Activated CD8-positive, alpha-beta memory T cell treated with anti-CD3 and anti-CD28 coated beads, Interleukin-2, amount 50 U/mL, for 48 hours (primary cell): ENCODE measurements at places on chromosomes 11 and 22.

DNA sequence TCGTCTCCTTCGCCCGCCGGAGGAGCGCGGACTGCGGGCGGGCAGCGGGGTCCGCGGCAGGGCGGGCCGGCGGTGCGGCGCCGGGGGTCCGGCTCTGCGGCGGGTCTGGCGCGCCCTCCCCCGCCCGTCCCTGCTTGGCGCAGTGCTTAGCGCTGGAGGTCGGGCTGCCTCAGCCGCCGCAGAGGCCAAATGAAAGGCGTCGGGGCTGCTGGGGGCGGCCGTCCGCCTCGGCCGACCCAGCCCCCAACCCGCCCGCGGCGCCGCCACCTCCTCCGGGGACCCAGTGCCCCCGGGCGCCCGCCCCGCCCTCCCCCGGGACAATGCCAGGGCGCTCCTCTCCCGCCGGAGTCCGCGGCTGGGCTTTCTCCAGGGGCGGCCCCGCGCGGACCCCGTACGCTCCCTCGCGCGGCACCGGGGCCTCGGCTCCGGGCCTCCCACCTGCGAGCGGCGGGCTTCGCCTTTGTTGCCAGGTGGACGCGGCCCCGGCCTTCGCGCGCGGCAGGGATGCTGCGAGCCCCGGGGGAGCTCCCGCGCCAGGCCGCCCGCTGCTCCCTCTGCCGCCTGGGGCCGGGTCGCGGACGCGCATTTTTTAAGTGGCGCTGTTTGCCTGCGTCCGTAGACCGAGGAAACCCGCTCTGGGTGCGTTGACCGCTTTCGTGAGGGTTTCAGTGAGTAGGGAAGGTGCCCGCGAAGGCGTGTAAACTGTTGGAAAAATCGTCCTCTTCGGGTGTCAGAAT is 583 bp downstream of the APLP2 start:
- peak; percentile 74 for DNase-seq

GRCh38 chr11:46491661-46492330 is 100.2 kb upstream of the CHRM4 start:
- no peak for DNase-seq

- no peak for DNase-seq
Measured at GRCh38 chr11:63816166-63816565, 2.9 kb downstream of the SPINDOC start.

GRCh38 chr11:134734141-134734845 is 322.3 kb upstream of the B3GAT1 start:
- DNase-seq: no peak

- DNase-seq: no peak
Measured at GRCh38 chr11:119843877-119844276, 114.9 kb upstream of the NECTIN1 start.

DNA sequence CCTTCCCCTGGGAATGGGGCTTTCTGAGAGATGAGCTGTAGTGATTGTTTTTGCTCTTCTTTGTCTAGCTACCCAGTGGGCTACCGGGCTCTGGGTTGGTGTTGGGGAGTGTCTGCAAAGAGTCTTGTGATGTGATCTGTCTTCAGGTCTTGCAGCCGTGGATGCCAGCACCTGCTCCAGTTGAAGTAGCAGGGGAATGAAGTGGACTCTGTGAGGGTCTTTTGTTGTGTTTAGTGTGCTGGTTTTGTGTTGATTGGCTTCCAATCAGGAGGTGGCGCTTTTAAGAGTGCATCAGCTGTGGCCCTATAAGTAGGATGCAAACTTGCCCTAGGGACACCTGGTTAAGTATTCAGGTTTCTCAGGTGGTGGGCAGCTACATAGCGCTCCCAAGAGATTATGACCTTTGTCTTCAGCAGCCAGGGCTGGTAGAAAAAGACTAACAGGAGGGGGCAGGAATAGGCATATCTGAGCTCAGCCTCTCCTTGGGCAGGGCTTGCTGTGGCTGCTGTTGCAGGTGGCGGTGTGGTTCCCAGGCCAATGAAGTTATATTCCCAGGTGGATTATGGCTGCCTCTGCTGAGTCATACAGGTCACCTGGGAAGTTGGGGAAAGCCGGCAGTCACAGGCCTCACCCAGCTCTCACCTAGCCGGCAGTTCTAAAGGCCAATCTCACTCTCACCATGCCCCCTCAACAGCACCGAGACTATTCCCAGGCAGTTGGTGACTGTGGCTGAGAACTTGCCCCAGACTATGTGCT is 315.7 kb upstream of the C11orf87 start:
- DNase-seq: no peak
